ENCODE measurements at places on chromosomes 13 and 19.

- no peak for DNase-seq
These were observed 45.4 kb upstream of the MYCBP2 start for GRCh38 chr13:77372275-77372674.

DNA sequence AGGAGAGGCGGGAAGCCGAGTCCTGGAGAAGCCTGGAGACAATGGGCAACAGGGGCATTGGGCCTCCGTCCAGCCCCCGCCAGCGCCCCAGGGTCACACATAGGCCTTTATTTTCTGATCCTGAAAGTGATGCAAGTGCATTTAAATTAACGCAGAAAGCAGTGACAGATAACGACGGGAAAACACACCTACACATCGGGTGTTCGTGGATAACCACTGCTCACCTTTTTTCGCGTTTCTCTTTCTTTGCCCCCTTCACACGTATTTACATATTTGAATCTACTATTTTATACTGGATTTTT, 30.4 kb upstream of the GRTP1 start:
- DNase-seq, result no peak

DNA sequence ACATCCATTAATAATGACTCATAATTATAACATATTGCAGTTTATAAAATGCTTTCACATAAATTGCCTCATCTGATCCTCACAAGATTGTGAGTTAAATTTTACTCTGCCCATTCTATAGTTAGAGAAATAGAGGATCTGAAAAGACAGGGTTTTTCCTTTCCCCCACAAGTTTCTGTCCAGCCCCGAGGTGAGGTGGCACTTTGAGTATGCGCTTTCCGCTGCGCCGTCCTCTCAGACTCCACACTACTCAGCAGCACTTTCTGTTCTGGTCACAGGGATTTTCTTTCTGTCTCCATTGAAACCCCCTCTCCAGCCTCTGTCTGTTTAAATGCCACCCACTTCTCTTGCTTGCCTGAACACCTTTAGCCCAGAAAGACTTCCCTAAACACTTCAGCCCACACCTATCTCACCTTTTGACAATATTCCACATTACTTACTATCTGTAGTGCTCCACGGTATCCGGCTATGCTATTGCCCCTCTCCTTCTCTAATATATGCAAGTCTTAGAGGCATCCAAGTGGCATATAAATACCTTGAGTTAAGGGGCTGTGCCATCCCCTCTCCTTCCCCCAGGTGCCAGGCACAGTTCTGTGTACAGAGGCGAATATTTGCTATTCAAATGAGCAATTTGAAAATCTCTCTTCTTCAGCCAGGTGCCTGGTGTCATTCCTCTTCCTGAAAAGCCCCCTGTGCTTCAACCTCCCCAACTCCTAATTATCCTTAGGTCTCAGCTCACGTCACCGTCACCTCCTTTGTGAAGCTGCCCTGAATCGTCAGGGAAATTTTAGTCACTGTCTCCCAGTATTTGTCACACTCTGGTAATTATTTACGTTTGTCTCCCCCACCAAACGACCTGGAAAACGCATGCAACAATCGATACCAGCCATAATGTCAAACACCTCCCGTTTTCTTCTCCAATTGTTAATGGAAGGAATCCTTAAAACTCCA, 268.7 kb downstream of the NHLRC3 start:
- DNase-seq, result peak; percentile 6

- DNase-seq, result no peak
These were observed 12.8 kb downstream of the C3 start for GRCh38 chr19:6707658-6708018.

DNA sequence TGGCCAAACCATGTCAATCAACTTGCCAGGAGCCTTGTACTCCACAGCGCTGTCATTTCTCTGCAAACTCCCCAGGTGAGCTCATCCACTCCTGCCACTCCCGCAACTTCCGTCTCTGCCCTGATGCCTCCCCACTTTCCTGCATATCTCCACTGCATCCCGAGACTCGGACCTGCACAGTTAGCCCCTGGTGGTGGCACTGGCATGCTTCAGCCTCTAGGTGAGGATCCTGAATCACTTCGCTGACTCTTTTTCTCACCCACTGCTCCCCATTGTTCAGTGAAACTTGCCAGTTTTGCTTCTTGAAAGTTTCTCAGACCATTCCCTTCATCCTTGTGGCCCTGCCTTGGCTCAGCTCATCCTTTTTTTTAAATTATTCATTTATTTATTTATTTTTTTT, 3.4 kb upstream of the CTU1 start:
- DNase-seq, result no peak

Measured in stimulated activated CD8-positive, alpha-beta memory T cell treated with anti-CD3 and anti-CD28 coated beads, Interleukin-15, amount 100 ng/mL, for 48 hours (primary cell).